ENCODE measurements at places on chromosomes 3 and 15.

DNA sequence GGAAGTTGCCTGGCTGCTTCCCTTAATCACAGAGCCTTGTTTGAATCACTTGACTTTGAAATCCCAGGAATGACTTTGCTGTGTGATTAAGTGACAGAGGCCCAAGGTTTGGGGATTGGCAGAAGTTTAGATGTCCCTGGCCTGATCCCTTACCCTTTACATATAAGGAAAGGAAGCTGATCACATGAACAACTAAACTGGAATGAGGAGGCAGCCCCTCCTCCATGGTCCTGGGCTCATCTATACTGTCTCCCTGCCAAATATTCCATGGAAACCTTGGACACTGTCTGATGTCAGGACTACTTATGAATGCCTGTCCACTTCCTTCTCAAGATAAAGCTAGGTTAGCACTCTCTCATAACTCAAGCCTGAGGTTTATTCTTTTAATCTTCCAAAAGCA lies 181.3 kb upstream of the CTDSPL start:
- DNase-seq = no peak

DNA sequence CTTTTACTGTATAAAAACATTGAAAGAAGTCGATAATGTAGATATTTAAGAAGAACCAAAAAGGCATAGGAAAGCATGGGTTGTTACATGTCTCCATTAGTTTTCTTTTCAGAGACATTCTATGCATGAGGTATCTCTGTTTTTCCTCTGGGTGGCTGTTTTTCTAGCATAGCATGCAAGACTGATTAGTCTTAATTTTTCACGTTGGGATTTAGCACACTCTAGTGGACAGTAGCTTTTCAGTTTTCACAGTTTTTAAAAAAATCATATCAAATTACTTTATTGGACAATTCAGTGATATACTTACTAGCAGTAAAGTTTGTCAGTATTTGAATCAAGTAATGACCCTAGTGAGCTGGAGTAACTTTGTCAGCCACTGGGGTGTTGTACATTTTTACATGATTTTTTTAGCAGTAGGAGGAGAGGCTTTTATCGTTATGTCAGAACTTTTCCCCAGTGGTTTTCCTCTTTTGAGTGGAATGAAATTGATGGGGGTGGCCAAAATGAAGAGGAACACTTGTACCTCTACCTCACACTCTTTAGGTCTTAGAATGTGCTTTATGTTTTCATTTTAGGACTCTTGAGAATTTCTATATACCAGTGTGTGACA lies 57.2 kb downstream of the SEC22A start:
- no peak for DNase-seq

GRCh38 chr15:64775551-64776401 lies at the start of gene RBPMS2:
Gene RBPMS2, minus strand, starts transcription at chr15:64775589. Its CDS starts 270 bp downstream, at chr15:64775319.
- no peak for DNase-seq

DNA sequence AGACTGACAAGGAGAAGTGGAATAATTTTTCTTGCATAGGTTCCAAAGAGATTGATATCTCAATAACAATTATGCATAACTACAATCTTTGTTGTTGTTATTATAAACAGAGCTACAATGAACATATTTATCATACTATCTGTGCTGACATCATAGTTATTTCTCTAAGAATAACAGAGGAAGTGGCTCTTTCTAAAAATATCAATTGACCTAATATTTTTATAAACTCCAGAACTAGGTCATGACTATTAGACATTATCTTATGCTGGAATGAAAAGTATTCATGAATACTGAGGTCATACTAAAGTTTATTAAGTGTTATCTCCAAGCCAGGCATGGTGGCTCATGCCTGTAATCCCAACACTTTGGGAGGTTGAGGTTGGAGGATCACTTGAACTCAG lies 114.1 kb downstream of the DCLK3 start:
- no peak for DNase-seq

DNA sequence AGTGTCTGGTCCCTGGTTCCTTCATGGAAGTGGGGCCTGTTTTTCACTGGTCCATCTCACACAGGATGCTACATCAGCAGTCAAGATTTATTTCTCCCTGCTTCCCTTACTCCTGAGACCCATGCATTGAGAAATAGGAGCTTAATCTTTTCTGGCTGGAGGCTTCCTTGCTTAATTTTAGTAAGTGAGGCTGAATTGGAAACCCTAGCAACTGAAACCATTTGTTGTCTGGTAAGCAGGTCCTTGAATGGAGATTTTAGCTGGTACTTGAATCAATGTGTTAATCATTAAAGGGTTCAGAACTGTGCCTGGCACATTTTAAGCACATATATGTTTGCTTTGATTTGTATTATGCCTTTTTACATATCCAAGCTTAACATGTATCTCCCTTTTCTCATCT lies 20.2 kb upstream of the MEF2A start:
- no peak for DNase-seq

- DNase-seq = no peak
Measured at GRCh38 chr3:10319251-10319650, 1.7 kb downstream of the SEC13 start.

- DNase-seq = no peak
Measured at GRCh38 chr15:99131441-99132023, 26.7 kb downstream of the SYNM start.

GRCh38 chr15:38536201-38536676 lies 28.4 kb downstream of the RASGRP1 start:
- DNase-seq = no peak

- no peak for DNase-seq
Measured at GRCh38 chr15:28274635-28275034, 47.3 kb downstream of the HERC2 start.

DNA sequence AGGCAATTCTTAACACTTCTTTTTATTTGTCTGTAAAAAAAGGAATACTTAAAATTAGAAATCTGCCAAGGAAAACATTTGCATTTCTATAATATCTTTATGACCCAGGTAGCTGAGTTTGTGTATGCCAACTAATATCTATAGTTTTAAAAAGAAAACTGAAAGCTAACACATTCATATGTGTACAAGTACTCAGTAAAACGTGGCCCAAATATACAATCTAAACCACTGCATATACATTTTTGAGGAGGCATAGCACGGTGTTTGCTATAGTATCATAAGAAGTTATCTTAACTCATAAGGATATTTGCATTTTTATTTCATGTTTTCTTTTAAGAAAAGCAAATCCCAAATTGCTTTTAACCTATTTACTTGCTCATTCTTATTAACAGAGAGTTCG lies 172.7 kb downstream of the ZBTB20 start:
- DNase-seq = no peak

- no peak for DNase-seq
Measured at GRCh38 chr3:133527081-133527715, 46.3 kb upstream of the CDV3 start.

DNA sequence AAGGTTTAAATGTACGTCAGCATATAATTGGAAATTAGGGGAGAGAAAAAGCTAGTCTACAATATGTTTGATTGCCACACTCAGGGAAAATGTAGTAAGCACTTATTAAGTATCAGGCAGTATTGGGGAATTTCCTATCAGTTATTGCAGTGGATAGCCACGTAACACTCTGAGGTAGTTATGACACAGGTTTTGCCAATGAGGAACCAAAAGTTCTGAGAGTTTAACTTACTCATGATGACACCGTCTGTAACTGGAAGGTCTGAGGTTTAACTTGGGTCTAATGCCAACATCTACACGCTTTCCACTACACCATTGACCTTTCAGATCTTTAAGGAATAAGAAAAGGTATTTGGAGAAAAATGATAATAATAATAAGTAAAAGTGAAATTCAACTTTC lies 89.5 kb downstream of the ZMAT3 start:
- DNase-seq = no peak

GRCh38 chr15:65201918-65202317 lies 9.4 kb downstream of the CILP start:
- no peak for DNase-seq

Data from NT2/D1 (cell line).